ENCODE measurements at places on chromosomes 2 and 18. TPM values are rescaled to one million over a fixed set of nuclear protein-coding genes. Genes with fewer than 3 reads are reported as not detected.

Gene GALNT5
- total RNA-seq = 48.7 TPM

Gene GPR39
- 15.3 TPM for total RNA-seq

Gene SLC11A1
- under 0.01 TPM for total RNA-seq

Gene ALPG
- total RNA-seq = not detected

Gene CYP27A1
- 35.2 TPM for total RNA-seq
